ENCODE measurements at places on chromosomes 16 and 17. TPM values are rescaled to one million over a fixed set of nuclear protein-coding genes. Genes with fewer than 3 reads are reported as not detected.

The PERCC1 gene
- total RNA-seq: not detected

The COASY gene
- 57.4 TPM for total RNA-seq

The CLEC16A gene
- total RNA-seq: 15.9 TPM

The CDH16 gene
- not detected for total RNA-seq

The TRPV3 gene
- 0.53 TPM for total RNA-seq

The CLEC3A gene
- total RNA-seq: not detected

The KCNJ18 gene
- total RNA-seq: not detected

The TPSB2 gene
- total RNA-seq: not detected

The PRDM7 gene
- not detected for total RNA-seq

The KRT25 gene
- total RNA-seq: not detected

The TBC1D3 gene
- not detected for total RNA-seq

The DUSP14 gene
- 47.0 TPM for total RNA-seq

The KRTAP4-4 gene
- total RNA-seq: not detected

The SEZ6L2 gene
- total RNA-seq: 17.9 TPM

The WFDC1 gene
- total RNA-seq: not detected
